Omental fat pad (tissue), 4 donors: ENCODE measurements at places on chromosomes 16 and 17.
A peak's percentile ranks its signal among the peaks of the same experiment; 100 is the strongest.

GRCh38 chr17:21459536-21459935 lies 83.4 kb downstream of the KCNJ12 start:
- DNase-seq, result no peak

DNA sequence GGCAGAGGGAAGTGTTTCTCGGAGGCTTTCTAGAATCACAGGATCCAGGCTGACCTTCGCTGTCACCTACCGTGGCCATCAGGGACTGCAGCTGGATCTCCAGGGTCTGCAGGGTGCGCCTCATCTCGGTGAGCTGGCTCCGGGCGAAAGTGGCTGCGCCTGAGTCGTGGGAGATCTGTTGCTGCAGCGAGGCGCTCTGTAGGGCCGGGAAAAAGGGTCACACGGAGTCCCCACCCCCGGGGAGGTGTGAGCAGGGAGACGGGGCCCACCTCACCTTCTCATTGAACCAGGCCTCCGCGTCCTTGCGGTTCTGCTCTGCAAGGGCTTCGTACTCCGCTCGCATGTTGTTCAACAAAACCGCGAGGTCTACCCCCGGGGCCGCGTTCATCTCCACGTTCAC lies 2.9 kb downstream of the KRT28 start:
- no peak for DNase-seq

- DNase-seq, result no peak
These were observed 19.6 kb upstream of the HOXB9 start for GRCh38 chr17:48645639-48646182.

DNA sequence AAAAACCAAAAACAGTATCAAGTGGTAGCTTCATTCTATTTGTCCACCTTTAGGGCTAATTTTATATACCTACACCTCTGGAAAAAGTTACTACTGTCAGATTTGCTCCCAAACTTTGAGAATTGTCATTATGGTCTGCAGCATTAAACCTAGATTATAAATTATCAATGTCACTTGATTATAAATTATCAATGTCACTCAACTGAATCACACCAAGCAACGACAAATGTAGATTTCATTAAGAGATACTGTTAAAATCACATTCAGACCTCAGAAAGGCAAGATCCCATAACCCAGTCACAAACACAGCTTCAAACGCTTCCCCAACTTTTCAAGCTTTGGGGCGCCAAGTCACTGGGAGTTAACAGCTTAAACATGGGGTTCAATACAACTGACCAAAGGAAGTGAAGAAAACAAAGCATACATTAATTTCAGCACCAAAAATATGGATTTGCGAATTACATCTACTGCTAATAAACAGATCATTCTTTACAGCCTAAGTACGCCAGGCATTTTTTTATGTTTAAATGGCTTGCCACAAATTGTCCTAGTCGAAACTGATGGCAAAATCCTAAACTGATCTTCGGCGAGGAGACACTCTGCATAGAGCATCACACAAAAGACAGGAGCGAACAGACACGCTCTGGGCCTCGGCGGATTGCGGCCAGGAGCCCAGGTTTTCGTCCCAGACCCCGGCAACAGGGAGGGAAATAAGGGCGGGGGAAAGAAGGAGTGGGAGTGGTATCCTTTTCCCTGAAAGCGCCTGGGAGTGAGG lies 981 bp downstream of the GLG1 start:
- DNase-seq, result no peak

- DNase-seq, result no peak
These were observed at the start of gene LIMD2 for GRCh38 chr17:63699638-63700527. LIMD2 (minus strand) TSS chr17:63700125; CDS start chr17:63699298, 827 bp downstream.

DNA sequence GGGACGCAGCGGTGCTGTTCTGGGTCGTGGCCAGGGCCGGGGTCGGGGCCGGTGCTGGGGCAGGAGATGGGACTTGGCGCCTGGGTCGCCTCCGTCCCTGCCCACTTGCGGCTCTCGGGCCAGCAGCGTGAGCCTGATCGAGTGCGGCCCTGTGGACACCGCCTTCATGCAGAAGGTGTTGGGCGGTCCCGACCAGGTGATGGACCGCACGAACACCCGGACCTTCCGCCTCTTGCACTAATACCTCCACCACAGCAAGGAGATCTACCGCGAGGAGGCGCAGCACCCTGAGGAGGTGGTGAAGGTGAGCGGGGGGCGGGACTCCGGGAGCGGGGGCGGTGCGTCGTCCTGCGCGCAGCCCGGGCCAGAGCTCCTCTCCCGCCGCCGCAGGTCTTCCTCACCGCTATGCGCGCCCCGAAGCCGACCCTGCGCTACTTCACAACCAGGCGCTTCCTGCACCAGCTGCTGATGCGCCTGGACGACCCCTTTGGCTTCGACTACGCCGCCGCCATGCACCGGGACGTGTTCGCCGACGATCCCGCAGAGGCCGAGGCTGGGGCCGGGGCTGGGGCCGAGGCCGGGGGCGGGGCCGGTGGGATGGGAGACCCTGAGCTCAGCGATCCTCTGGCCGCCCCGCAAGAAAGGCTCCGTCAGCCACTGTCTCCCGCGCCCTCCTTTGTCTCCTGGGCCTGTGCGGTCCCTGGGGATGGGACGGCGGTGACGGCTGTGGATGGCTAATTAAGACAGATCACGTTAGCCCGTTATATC lies 4.5 kb upstream of the HSD17B1 start:
- DNase-seq, result peak; percentile 60

GRCh38 chr17:57678393-57678792 lies 66.7 kb downstream of the CCDC182 start:
- no peak for DNase-seq

GRCh38 chr17:64448665-64449512 lies at the start of gene MILR1:
MILR1 (plus strand) TSS chr17:64449115; CDS start chr17:64449169, 54 bp downstream.
- no peak for DNase-seq

- no peak for DNase-seq
These were observed 47.6 kb downstream of the CPD start for GRCh38 chr17:30426292-30426691.

DNA sequence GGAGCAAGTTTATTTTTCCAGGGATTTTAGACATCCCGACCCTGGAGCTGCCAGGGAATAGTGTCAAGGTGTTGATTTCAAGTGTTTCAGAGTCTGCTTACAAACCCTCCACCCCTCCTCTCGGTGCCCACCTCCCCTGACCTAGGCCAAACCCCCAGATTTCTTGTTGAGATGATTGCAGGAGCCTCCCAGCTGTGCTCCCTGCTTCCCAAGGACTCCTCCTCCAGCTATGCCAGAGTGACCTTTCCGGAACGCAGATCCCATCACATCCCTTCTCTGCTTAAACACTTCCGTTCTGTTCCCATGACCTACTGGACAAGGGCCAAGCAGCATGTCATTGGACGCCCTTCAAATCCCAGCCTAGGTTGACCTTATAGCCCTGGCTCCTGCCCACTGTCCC lies 23.7 kb upstream of the CDH1 start:
- no peak for DNase-seq

- DNase-seq, result no peak
These were observed 38.6 kb downstream of the CDH11 start for GRCh38 chr16:65083164-65083857.

DNA sequence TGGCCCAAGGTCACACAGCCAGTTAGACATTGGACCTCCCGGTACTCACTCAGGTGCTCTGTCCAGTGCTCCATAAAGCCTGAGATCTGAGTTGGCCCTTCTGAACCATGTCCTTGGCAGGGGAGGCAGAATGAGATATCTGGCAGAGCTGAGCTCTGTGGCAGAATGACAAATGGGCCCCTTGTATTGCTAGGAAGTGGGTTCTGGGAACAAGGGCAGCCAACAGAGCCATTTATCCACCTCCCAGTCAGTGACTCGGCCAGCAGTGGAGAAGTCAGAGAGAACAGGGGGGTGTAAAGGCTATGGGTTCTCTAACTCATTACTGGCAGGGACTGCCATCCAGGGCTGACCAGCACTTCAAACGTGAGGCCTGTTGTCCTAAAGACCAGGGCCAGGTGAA lies 117.1 kb upstream of the NLRP1 start:
- no peak for DNase-seq

- DNase-seq, result no peak
These were observed 13.5 kb downstream of the METRNL start for GRCh38 chr17:83092931-83093330.

- no peak for DNase-seq
These were observed 11.2 kb downstream of the PIEZO1 start for GRCh38 chr16:88773812-88774291.

DNA sequence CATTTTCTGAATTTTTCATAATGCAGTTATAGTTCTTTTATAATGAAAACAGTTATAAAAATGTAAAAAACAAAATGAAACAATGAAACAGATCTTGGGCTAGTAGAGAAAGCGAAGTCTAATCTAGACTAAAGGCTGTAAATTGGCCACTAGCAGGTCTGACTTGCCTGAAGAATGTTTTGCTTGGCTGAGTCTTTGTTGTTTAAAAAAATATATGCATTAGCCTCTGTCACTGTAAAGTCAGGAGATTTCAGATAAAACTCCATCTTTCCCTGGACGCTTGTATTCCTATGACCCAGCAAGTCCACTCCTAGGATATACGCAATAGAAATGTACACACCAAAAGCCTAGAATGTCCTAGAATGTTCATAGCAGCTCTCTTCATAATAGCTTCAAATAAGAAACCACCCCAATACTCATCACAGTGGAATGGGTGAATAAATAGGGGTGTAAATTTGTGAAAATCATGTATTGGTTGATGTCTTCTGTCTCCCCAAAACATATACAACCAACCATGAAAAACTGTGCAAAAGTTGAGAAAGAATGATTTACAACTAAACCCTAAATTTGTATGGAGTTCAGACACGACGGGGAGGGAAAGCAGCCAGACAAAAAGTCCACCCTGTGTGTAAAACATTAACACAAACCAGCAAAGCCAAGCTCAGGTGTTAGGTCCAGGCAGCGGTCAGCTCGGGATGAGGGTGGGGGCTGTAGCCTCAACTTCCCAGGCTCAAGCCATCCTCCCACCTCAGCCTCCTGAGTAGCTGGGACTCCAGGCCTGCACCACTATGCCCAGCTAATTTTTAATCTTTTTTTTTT lies 37.7 kb upstream of the MEAK7 start:
- no peak for DNase-seq

- no peak for DNase-seq
These were observed 274.2 kb upstream of the SOX9 start for GRCh38 chr17:71846561-71847110.

- no peak for DNase-seq
These were observed 20.4 kb downstream of the SYT17 start for GRCh38 chr16:19188406-19188805.

DNA sequence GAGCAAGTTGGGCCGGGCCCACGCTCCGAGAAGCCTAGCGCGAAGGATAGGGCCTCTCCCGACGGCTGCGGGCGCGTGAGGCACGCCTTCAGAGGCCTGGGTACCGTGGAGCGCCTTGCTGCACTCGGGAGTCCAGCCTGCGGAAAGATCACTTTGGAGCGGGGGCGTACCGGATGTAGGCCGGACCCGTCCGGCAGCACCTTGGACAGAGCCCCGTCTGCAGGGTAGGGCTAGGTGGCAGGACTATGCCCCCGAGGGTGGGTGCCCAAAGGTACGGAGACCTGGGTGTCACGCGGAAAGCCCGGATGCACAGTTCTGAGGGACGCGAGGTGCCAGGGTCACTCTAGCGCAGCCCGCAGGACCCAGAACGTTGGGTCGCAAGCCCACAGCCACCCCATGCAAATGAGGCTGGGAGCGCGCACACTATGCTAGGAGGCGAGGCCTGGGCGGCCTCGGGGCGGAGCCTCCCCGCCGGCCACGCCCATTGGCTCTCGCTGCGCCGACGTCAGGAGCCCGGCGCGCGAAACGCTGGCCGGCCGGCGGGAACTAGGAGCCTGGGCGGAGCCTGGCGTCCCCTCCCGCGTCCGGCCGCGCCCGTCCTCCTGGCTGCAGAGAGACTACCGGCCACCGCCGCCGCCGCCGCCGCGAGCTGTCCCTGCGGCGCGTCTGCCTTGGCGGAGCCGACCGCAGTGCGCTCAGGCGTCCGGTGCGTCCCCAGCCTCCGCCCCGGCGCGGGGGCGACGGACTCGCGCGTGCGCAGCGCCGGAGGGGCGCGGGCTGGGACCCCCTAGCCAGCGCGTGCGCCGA lies at the start of gene PAQR4:
TSS of gene PAQR4 (plus strand) at position 611 of the 807 bp plus-strand sequence. CDS start 327 bp downstream, outside the sequence.
- peak; percentile 64 for DNase-seq

- no peak for DNase-seq
These were observed 372.7 kb downstream of the SLC39A11 start for GRCh38 chr17:72719578-72720493.

GRCh38 chr16:65624229-65624628 lies 502.4 kb upstream of the CDH11 start:
- no peak for DNase-seq

DNA sequence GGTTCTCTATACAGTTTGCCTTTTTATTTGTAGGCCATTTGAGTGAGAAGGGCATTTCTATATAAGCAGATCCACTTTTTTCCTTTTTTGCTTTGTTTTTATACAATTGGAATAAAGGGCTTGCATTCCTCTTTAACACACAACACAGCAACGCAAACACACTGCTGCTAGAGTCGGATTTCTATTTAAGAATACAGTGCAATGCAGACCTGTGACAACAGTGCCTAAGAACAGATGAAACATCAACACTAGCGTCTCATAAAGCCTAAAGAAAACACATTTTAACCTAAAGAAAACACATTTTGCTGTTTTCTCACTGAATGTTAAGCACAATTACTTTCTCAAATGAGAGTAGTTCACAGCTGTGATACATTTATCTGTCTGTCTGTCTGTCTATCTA lies 1141.1 kb downstream of the CDH11 start:
- DNase-seq, result no peak

DNA sequence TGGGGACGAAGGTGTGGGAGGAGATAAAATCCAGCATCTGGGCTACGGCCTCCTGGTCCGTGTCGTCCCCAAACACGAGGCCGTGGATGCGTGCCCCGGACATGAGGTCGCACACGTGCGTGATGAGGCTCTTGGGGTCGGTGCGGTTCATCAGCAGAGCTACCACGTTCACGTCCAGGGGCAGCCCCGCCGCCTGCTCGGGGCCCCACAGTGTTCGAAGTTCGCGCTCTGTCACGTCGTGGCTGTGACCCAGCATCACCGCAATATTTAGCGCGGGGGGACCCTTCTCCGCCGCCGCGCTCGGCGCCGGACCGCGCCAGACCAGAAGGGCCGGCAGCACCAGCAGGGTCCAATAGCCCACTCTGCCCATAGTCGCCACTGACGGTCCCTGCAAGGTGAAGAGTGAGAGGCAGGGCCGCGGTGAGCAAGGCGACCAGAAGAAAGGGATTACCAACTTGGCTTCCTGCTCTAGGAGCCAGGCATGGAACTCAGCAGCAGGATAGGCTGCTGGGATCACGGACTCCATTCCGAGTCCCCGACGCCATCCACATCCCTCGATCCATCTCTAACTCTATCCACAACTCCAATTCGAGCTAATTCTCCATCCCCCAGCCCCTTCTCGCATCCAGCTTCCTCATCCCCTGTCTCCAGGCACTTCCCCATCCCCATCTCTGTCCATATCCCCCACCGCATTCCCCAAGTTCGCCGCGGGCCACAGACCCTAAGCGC lies 2.0 kb downstream of the GRIN2A start:
- no peak for DNase-seq

- DNase-seq, result no peak
These were observed 1.0 kb downstream of the MCRIP1 start for GRCh38 chr17:81831957-81832607.

- DNase-seq, result no peak
These were observed 168.4 kb downstream of the ENGASE start for GRCh38 chr17:79242873-79243602.

GRCh38 chr17:29581583-29582253 lies 7.7 kb downstream of the GIT1 start:
- DNase-seq, result no peak

- no peak for DNase-seq
These were observed 20.7 kb upstream of the MED13 start for GRCh38 chr17:62085511-62086408.

- DNase-seq, result no peak
These were observed 16.2 kb downstream of the SMTNL2 start for GRCh38 chr17:4600563-4600962.

- no peak for DNase-seq
These were observed 384.9 kb downstream of the GRIN2A start for GRCh38 chr16:9797306-9797705.
